ENCODE measurements at places on chromosomes 7 and 10.

GRCh38 chr7:108204281-108204796 lies 74.2 kb upstream of the LAMB4 start:
- no peak for DNase-seq

- DNase-seq: no peak
These were observed 8.8 kb downstream of the ASB10 start for GRCh38 chr7:151178236-151178635.

DNA sequence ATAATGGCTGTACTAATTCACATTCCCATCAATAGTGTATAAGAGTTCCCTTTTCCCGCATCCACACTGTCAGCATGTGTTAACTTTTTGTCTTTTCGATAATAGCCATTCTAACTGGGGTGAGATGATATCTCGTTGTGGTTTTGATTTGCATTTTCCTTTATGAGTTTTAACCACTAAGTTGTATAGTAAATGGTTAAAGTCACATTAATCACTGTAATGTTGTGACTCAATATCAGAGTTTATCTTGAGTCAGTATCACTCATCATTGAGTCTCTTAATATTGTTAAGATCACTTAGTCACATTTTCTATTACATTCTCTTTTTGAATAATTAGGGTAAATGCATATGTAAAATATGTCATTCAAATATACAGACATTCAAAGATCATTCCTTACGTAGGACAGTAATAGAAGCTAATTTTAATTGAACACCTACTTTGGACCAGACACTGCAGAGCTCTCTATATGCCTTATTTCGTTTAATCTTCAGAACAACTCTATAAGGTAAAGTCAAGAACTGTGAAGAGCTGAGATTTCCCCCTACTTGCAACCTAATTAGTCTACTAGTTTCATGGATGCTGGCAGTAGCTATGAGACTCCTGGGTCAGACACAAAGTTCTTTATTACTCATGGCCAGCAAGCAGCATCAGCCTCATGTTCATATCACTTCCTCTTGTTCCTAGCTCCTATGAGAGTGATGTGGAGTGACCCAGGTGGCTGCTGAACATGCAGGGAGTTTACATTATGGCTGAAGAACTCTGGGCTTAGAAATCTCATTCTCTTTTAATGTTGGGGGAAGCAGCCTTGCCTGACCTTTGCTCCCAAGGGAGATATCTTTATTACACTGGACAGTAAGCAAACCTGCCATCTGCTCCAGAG lies 30.5 kb downstream of the CREB5 start:
- DNase-seq: no peak

- peak; percentile 62 for DNase-seq
These were observed 4.0 kb upstream of the ATP6V1F start for GRCh38 chr7:128858380-128859231.

- no peak for DNase-seq
These were observed 298.7 kb upstream of the LRRTM3 start for GRCh38 chr10:66627156-66627555.

- no peak for DNase-seq
These were observed 65.0 kb downstream of the ZEB1 start for GRCh38 chr10:31383810-31384588.

GRCh38 chr10:11209830-11210181 lies 192.1 kb downstream of the CELF2 start:
- no peak for DNase-seq

DNA sequence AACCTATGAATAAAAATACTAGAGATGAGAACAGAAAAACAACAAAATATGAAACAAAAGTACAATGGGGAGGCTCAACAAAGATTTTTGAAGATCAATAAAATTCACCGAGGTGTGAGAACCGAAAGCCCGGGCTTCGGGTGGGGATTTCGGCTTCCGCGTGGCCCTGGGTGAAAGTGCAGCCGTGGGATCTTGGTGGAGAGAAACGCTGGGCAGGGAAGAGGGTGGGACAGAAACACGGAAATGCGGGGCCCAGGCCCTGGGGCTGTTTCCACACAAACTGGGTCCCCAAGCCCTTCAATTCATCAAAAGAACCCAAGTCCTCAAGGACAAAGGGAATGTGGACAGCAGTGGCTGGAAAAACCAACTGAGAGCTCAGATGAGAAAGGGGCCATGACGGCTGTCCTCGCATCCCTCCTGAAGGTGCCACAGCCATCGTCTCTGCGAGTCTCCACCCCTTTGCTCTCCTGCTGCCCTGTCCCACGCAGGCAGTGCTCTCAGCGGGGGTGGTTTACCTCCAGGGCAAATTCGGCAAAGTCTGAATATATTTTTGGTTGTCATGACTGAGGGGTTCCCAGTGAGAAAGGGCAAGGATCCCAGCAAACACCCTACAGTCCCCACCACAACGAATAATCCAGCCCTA lies 19.7 kb downstream of the FOXL3 start:
- no peak for DNase-seq

DNA sequence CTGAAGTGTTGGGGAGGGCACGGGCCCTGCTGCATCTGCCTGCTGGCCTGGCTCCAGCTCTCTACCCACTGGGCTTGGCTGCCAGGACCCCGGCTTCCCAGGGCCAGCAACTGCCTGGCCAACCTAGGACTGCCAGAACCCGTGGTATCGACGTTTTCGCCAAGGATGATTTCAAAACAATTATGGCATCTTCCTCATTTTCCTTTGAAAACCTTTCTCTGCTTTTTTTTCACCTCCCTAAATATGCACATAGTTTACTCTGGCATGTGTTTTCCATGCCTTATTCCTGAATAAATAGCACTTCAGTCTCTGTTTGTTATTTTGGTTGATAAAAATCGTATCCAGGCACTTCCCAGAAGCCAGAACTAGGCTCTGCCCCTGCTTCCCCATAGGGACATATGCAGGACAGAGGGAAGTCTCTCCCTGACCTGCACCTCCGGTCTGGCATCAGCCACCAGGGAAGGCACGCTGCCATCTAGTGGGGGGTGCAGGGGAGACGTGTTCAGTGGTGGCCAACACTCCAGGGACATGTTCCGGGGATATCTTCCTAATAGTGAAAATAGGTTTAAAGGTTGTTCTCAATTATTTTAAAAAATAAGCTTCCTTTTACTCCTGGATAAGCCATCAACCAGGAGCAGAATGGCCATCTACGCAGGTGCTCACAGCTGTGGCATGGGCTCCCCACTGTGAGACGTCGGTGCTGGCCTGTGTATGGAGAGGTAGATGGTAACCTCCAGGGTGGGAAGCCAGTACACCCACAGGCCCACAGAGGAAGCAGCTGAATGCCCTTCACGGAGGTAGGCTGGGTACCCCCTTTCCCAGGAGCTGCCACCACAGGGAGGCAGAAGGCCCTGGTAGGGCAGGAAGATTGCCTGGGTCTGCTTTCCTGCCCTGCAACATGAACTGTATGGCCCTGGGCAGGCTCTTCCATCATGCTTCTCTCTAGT lies 30.7 kb upstream of the ANTXRL start:
- DNase-seq: peak; percentile 78

GRCh38 chr7:16891338-16891737 lies 9.6 kb upstream of the AGR3 start:
- no peak for DNase-seq

GRCh38 chr10:10869592-10869991 lies 148.1 kb upstream of the CELF2 start:
- no peak for DNase-seq

- DNase-seq: no peak
These were observed 245.3 kb downstream of the EBF3 start for GRCh38 chr10:129718548-129719414.

DNA sequence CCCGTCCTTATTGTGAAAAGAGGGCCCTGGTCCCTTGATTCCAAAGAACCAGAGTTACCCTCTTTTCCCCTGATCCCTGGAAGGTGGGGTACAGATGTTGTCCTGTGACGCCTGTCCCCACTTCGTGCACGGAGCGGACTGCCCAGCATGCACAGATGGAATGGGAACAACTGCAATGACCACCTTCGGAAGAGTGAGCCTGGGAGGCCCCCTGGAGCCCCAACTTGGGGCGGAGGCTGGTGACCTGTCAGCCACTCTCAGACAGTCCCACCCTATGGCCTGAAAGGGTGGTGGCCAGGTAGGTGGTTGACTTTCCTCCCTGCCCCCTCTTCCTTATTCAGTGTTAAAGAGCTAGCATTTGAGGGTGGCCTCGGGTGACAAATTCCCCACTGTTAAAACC lies 196.6 kb upstream of the GALNT17 start:
- DNase-seq: no peak

- DNase-seq: peak; percentile 31
These were observed 25.5 kb downstream of the SKIDA1 start for GRCh38 chr10:21499701-21500577.

DNA sequence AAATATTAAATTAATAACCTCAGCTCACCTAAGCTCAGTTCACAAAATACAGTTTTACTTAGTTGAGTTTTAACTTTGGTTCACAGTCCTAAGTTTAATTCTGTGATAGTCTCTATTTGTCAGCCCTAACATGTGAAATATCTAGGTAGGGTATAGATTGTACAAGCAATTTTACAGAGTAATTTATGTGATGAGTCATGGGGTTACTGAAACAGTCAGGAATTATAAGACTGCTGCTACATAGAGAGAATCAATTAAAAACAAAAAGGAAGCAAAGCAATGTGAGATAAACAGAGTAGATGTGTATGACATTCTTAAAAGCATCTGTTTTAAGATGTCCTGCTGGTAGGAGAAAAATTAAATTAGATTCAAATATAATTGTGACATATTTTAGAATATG lies 1018.2 kb upstream of the KCND2 start:
- DNase-seq: no peak

GRCh38 chr10:125300937-125301336 lies 140.6 kb upstream of the CTBP2 start:
- DNase-seq: no peak

DNA sequence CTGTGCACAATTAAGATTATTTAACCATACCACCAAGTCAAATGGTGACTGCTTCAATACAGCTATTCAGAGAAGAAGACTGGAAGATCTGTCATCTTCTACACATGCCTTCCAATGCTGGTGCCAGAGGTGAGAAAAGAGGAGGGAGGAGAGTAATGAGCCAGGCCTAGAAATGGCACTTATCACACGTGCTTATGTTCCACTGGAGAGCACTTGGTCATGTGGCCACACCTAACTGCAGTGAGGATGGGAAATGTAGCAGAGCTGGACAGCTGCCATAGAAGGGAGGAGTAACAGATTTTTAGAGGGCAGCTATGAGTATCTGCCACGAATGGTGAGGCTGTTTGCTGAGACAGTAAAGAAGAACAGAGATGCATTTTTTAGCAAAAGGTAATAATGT lies 77.1 kb downstream of the MPLKIP start:
- DNase-seq: no peak

DNA sequence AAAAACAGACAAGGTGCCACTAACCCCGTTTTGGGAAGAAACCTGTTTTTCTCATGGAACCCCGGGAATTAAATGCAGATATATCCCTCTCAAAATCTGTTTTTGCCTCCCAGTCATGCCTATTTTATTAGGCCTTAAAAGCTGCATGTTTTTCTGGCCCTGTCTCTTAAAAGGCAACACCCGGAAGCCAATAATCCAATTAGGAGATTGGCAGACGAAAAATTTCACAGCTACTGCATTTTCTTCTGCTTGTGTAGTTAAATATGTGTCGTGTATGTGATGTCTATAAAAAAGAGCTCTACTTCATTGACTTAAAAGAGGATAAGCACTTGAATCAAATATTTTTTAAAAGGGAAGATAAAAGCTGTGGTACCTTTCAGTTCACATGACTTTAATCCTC lies 31.9 kb upstream of the OPTN start:
- no peak for DNase-seq

DNA sequence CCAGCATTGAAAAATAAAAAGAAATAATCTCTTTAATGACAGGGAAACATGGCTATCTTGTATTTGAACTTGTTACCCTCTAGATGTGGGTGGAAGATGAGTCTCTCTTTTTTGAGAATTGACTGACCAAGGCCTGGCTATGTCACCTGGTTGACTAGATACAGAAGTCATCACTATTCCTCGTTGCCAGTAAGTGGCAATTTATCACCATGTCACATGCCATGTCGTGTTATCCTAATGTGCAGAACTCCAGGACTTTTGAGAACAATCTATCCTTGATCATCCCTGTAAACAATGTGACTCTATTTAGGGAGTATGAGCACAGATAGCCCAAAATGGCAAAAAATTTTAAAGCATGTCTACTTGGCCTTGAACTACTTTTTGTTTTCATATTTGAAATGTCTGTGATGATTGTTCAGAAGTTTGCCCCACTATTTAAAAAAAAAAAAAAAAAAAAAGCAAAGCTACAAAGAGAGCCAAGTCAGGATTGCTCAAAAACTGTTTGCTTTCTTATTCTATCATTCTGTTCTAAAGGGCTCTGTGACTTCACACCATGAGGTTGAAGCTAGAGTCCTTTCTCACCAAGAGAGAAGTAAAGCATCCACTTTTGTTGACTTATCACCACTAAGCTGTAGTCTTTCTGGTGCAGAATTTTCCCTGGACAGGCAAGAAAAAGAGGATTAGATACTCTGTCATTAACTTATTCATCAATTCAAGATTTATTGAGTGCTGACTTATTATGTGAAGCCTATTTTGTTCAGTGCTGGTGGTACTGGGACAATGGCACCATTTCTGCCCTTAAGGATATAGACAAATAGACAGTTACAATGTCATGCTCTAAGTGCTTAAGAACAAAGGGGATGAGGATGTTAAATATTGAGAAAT lies 10.4 kb upstream of the WIPF3 start:
- DNase-seq: no peak

- no peak for DNase-seq
These were observed 81.3 kb upstream of the DKK1 start for GRCh38 chr10:52232561-52233350.

GRCh38 chr7:2248984-2249694 lies 7.1 kb downstream of the NUDT1 start:
- DNase-seq: peak; percentile 57

DNA sequence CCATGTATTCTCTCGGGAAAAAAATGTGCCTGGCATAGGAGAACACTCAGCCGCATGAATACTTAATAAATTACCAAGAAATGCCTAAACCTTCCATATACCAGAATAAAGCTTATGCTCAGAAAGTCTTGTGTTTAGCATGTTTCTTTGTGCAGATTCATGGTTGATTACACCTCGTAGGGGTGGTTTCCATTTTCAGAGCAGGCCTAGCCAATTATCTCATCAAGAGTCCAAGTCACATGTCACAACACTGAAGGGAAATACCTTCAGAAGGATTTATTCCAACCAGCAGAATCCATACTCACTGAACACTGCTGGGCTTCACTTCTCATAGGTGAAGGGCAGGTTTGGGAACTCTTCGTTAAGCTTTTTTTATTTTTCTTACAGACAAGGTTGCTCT lies 539.7 kb downstream of the PLXDC2 start:
- no peak for DNase-seq

DNA sequence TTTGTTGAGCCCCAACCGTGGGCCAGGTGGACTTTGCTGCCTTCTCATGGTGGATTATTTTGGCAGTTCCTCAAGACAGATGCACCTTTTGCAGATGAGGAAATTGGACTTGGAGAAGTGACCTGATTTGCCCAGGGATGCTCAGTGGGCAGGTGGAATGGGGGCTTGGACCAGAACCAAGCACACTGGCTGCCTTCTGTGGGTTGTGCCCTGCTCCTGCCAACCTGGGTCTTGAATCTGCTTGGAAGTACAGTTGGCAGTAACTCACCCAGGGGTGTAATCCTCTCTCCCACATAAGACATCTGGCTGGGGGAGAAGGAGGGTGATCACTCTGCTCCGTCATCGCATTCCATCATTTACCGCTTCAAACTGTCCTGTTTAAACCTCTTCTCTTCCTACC lies 110.5 kb upstream of the GPR26 start:
- DNase-seq: no peak
